ENCODE measurements at places on chromosomes 1 and 21.

DNA sequence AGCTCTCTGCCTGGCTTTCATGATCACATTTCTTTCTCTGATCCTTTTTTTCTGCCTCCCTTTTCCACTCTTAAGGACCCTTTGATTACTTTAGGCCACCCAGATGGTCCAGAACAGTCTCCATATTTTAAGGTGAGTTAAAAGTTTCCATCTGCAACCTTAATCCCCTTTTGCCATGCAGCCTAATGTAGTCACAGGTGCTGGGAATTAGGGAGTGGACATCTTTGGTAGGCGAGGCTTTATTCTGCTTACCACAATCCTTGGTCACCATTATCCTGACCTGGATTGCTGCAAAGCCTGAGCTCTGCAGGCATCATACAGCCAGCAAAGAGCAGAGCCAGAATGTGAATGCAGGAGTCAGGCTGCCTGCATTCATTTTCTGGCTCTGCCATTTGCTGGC is 95.9 kb downstream of the XCL2 start:
- DNase-seq: no peak

DNA sequence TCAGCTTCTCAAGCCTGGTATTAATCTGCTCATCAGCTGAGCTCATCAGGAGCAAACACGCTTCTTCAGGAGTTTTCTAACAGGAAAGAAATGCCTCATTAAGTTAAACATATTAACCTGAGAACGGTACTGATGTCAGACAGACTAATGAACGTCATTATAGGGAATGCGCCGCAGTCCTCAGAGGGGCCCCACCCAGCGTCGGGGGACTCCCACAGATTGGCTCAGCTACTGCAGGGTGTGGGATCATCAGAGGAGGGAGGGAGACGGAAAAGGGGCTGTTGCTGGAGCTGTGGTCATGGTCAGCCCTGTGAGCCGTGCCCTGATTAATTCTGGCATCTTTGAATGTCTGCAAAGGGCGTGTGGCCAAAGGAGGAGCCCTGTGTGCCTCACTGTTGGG is 348.5 kb downstream of the PTPRU start:
- no peak for DNase-seq

DNA sequence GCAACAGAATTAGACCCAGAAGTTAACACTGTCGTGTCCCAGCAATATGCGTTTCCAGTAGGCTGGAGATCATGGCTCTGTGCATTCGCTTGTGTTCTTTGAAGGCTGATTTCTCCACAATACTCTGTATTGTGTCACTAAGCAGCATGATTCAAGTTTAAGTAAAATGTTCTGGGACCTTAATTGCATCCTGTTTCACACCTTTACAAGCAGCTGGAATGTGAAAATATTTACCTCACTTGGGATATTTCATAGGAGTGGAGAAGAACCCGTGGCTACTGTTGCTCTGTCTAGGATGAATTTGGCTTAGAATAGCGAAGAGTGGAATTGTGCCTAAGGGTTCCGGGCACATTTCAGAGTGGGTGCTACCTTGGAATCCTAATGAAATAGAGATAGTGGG is 6.3 kb downstream of the PTGFRN start:
- no peak for DNase-seq

DNA sequence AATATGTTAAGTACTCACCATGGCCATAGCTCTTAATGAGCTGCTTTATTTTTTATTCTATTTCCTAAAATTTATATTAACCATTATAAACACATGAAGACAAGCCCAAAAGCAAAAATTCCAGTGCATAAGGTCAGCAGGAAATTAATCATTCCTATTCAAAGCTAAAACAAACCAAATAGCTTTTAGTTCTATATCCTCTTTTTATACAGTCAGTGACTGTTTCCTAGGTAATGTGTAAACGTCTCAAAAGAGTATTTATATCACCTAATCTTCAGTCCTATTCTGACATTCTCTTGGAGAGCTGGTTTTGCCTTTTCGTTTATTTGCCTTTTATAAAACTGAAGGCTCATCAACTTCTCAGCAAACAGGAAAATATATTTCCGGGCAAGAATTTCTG is 4.2 kb downstream of the GOLPH3L start:
- DNase-seq: no peak

DNA sequence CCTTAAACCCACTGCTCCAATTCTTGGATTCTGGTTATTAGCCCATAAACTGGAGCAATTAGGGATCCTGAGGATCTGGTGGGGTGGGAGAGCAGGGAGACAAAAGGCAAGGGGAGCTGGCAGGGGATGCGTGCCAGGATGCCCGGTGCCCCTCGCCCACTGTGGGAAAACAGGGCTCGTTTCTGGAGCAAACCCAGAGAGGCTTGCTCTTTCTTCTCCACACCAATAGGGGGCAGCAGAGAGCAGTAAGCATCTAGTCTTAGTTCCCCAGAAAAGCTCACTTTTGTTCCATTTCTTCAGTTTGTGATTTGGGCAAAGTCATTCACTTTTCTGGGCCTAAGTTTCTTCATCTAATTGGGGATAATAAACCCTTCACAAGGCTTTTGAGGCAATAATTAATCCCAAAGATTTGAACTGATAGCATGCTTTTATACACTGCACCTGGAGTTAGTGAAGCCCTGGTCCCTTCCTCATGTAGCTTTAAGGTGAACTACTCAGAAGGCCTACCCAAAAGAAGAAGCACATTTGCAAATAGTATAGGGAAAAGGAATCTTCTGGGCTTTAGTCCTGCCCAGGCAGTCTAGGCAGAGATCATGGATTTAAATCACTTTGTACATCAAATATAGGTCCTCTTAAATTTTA is 160.6 kb upstream of the USP24 start:
- peak; percentile 76 for DNase-seq

GRCh38 chr1:227768125-227768439 is 32.8 kb downstream of the SNAP47 start:
- no peak for DNase-seq

DNA sequence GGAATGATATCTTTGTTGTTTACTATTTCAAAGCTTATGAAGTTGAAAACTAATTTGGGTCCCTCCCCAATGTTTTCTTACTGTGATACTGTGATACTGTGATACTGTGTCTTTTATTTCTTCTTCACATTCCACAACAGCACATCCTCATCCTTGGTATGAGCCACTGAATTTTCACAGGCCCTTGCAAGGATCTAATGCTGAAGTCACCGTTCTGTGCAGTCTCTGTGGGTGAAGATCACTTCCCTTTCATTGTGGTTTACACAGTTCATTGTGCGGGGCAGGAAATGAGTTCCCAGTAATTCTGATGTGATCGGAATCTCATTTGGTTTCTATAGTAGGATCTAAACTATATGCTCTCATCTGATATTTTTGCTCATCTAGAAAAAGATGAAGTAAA is 32.1 kb upstream of the PAXBP1 start:
- no peak for DNase-seq

DNA sequence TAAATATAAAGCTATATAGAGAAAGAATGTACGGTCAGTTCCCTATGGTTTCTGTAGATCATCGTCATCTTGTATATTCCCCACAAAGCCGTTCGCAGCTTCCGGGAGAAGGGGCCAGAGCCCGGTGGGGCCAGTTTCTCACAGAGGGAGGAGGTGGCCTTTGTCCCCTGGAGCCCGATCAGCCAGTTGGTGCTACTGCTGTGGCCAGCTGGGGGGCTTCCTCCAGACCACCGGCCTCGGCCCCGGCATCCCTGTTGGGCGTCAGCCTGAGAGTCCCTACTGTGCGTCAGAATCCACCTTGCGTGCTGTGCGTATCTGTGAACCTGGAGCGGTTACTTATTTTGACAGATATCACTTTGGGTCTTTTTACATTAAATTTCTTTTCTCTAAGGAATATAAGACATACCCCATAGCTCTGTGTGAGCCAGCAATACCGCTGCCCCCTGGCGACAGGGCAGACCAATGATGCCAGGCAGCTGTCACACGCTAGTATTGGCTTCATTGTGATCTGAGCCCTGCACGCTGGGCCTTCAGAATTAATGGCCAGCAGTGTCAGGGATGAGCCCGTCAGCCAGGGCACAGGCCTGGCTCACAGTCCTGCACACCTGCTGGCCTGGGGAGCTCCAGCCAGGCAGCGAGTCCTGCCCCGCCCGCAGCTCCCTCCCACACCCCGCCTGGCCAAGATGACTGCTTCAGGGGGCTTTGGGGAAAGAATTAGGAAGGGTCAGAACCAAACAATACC is 145.9 kb downstream of the PGBD5 start:
- no peak for DNase-seq

- DNase-seq: no peak
Measured at GRCh38 chr1:89085781-89086180, 20.8 kb upstream of the GBP1 start.

DNA sequence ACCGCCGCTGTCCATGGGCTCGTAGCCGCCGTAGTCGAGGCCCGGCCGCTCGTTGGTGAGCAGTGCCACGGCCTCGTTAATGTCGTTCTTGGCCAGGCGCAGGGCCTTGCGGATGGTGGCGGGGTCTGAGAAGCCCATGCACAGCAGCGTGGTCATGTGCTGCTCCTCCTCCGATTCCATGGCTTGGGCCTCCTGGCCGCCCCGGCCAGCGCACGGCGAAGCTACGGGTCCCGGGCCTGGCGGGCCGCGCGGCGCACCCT is 300 bp downstream of the USP24 start:
- peak; percentile 66 for DNase-seq

DNA sequence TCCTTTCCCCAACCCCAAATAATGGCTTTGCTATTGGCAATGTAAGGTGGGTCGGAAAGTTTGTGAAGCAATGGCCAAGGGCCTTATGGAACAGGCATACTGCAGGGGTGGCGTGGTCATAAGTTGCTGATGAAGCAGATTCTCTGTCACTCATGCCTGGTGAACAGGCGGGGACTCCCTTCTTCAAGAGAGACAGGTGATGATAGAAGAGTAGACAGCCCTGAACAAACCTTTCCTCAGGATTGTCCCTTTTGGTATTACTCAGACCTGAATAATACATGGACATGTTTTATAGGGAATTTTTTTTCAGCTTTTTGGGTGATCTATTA is 12.7 kb downstream of the DDR2 start:
- DNase-seq: no peak

GRCh38 chr1:183881387-183882131 is 76.6 kb downstream of the RGL1 start:
- peak; percentile 82 for DNase-seq

DNA sequence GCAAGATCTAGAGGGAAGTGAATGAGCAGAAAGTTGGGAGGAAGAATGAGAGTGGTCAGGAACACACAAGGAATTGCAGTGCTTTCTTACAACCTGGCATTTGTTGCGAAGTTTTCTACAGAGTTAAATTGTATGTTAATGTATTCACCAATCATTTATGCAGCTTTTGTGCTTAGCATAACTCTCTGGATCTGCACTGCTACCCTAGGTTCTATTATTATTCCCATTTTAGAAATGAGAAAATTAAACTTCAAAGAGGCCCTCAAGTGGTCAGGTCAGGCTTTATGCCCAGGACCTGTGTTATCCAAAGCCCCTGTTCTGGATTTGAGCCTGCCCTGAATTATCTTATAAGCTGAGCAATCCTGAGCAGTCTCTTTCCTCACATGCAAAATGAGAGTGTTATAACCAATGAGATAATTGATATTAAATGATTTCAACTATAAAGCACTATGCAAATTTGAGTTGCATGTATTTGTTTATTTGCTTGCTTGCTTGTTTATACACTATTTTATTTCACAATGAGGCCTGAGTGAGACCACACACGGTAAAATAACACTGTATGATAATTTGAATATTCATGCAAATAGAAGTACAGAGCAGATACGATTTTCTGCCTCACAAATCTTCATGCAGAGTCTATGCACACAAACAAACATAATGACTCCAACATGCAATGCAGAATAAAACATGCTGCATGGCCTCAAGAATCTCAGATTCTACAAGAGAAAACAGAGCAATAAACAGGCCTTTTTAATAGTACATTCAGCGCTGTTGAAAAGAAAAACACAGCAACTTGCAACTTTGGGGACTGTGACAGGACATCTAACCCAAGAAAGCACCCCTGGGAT is 323.0 kb downstream of the PLPP3 start:
- DNase-seq: no peak

GRCh38 chr1:94236630-94237290 is 624 bp downstream of the ARHGAP29 start:
- no peak for DNase-seq

GRCh38 chr1:101247404-101248287 is 10.8 kb downstream of the S1PR1 start:
- no peak for DNase-seq

GRCh38 chr1:224704107-224704735 is 88.1 kb downstream of the CNIH3 start:
- DNase-seq: no peak

- DNase-seq: peak; percentile 89
Measured at GRCh38 chr1:168506204-168506819, 37.5 kb downstream of the XCL2 start.

DNA sequence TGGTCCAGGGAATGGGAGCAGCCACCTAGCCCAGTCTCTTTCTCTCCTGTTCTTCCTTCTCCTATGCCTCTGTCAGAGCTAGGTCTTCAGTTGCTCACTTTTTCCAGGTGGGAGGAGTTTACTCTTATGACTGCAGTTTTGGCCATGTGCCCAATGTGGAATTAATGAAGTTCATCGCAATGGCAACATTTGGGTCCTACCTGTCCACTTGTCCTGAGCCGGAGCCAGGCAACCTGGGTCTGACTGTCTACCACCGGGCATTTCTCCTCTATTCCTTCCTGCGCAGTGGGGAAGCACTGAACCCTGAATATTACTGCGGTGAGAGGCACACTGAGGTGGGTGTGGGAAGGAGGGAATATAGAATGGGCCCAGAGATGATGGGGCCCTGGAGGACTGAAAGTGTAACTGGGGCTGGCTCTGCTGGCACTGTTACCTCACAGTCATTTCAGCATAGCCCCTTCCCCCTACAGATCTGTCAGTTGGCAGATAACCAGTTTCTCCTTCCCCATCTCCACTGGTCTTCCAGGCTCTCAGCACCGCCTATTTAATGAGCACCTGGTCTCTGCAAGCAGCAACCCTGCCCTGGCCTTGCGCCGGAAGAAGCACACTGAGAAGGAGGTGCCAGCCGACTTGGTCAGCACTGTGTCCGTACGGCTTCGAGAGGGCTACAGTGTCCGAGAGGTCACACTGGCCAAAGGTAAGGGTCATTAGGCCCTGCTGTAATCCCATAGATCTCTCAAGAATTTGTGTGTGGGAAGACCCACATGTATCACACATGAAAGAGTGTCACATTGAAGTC is 30.1 kb downstream of the SZT2 start:
- no peak for DNase-seq

DNA sequence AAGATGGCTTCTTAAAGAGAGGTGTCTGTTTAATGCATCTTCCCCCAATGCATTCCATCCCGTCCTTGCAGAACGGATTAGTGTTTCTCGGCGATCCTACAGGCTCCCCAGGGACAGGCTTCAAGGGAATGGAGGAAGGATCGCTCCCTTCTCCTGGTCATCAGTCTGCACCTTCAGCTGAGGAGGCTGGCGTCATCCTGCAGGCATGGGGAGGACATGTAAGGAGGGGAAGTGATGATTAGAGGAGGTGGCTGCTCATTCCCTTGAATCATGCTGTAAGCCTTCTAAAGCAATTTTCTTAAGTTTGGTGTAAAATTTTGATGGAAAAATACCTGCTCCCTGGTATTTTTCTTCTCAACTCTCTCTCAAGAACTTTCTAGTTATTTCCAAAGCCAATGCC is 603.6 kb downstream of the NPHP4 start:
- DNase-seq: no peak
